NCI-H226 (cell line): ENCODE measurements at places on chromosomes 16 and 17.

DNA sequence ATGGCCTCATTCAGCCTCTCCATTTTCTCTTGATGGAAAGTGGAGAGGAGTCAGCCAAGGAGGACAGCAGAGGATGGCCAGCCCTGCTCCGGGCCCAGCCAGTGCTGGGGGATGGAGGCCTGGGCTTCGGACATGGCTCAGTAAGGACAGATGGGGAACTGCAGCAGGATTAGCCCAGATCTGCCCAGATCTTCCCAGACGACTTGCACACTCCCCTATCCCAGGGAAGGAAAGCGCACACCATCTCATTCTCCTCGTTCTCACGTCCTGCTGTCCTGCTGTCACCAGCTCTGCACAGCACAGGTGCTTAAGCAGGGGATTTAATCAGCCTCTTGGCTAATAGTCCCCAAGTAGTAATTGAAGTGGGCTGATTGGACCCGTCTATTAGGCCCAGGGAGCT is 100.2 kb upstream of the SDK2 start:
- DNase-seq = no peak

DNA sequence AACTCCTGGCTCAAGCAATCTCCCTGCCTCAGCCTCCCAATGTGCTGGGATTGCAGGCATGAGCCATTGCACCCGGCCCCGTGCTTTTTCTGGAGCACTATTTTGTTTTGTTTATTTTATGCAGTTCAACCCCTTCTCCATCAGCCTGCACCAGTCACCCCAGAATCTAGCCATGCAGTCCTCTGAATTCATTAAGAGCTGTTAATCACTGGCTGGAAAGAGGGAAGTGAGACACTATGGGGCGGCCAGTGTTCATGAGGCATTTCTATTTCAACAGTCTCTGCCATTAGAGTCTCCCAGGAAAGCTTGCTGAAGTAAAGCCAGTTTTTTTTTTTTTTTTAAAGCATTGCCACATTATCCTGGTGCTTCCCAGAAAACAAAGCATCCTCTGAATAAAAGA is 1.7 kb downstream of the VWA3A start:
- no peak for DNase-seq

DNA sequence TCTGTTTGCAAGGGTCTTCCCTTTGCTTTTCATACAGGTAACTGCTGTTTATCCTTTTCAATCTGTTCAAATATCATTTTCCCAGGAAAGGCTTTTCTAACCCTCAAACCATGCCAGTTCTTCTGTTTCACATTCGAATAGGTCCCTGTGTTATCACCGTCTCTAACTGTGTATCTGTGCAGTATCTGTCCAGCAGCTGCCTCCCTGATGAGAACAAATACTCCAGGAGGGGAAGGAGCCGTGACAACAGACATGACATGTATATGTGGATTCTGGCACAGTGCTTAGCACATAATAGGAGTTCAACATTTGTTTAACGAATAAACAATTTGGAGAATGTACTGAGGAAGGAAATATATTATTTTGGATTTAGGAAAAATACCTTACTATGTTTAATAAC is 95.7 kb downstream of the STX8 start:
- no peak for DNase-seq

- DNase-seq = no peak
Observed at GRCh38 chr17:72388765-72389473, 268.1 kb downstream of the SOX9 start.

DNA sequence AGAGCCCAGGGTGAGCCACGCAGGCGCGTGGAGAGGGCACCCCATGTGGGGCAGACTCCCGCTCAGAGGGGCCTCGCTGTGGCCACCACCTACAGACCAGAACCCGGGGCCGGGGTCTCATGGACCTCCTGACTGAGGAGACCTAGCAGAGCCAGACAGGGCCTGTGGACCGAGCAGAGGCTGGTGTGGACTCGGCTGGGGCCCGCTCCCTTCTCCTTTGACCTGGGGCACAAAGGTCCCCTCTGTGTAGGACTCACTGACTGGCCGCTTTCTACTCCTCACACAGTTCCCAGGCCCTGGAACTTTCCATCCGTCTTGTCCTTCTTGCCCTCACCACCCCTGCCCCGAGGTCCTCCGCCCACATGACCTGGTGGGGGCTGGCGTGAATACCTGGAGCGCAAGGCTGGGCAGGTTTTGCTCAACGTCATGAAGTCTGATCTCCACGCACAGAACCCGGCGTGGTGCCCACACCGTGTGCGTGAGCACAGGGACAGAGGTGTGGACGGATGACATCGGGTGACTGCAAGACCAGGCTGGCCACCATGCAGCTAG is 44.7 kb upstream of the ACSF3 start:
- DNase-seq = no peak

GRCh38 chr17:75827308-75828075 is 16.7 kb downstream of the UNC13D start:
- no peak for DNase-seq

- DNase-seq = no peak
Observed at GRCh38 chr16:4892361-4893102, 44.4 kb downstream of the PPL start.

- DNase-seq = no peak
Observed at GRCh38 chr16:67082891-67083290, 26.9 kb upstream of the PHAF1 start.

DNA sequence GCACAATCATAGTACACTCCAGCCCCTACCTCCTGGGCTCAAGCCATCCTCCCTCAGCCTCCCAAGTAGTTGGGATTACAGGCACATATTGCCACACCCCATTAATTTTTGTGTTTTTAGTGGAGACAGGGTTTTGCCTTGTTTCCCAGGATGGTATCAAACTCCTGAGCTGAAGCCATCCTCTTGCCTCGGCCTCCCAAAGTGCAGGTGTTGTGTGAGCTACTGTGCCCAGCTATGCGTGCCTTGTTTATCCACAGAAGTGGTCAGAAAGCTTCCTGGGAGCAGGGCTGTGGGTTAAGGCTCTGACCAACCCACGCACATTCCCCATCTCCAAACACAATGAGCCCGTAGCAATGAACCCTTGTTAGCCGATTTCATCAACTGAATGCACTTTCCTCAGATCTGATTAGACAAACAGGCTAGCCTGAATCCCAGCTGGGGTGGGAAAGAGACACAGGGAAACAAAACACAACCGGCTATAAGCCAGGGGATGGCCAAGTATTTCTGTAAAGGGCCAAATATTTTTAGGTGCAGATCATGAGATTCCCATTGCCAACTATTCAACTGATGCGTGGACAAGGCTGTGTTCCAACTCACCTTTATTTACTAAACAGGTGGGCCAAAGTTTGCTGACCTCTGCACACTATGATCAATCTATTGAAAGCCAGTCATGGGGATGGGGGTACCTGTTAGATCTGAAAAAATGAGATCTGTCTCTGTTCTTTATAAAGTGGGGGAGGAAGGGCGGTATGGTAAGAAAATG is 193.6 kb downstream of the CPPED1 start:
- DNase-seq = peak; percentile 81

GRCh38 chr17:7709031-7709430 is 4.0 kb downstream of the EFNB3 start:
- DNase-seq = no peak

GRCh38 chr17:81443269-81443668 is 48.0 kb downstream of the BAHCC1 start:
- no peak for DNase-seq

- DNase-seq = no peak
Observed at GRCh38 chr17:49787884-49788477, 500 bp upstream of the KAT7 start.

GRCh38 chr17:19242926-19243325 is 5.8 kb downstream of the EPN2 start:
- no peak for DNase-seq

GRCh38 chr17:75361996-75362395 is 43.5 kb downstream of the GRB2 start:
- DNase-seq = no peak

DNA sequence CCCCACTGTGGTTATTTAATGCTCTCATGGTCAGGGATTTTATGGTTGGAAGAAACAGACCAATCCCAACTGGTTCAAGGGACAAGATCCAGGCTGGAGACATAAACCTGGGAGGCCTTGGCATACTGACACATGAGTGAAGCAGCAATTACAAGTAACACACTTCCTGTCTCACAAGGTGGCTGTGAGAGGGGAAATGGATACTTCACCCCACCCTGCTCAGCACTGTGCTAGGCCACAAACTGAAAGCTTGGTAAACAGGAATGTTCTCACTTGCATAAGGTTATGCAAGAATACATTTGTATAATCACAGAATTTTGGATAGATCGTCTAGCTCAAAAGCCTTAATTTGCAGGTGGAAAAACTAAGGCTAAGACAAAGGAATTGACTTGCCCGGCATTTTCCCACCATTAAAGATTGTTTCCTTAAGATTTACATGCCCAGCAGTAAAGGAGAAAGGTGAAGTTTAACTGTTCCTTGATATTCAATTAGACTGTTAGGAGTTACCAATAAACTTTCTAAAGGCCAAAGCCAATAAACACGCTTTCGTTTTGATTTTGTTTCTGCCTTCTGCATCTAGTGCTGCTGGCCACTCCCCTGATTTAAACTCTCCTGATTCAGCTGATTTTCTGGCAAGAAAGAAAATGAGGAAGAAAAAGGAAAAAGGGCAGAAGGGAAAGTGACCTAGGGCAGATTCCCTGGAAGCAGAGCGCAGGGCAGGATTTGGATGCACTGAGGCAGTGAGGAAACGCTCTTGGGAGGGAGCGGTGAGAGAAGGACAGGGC is 215.6 kb upstream of the CDH5 start:
- no peak for DNase-seq

GRCh38 chr17:19386974-19387920 is at the start of gene MFAP4:
MFAP4 (minus strand) TSS chr17:19387190; CDS start chr17:19387155, 35 bp downstream.
- no peak for DNase-seq

DNA sequence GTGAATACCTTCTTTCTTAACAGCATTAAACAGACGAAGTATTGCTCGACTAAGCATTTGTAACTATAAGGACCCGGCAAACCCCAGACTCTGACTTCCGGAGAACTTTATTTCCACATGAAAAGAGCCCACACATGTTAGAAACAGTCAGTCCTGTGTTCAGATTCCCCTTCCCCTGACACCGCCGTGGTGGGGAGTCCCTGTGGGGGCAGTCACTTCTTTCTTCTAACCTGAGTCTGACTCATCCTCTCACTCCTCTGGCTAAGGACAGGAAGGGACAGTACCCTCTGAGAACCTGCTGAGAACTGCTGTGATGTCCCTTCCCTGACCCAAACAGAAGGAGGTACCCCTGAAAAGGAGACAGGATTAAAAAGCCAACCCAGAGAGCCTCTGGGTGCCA is 165.1 kb downstream of the XYLT1 start:
- DNase-seq = no peak

DNA sequence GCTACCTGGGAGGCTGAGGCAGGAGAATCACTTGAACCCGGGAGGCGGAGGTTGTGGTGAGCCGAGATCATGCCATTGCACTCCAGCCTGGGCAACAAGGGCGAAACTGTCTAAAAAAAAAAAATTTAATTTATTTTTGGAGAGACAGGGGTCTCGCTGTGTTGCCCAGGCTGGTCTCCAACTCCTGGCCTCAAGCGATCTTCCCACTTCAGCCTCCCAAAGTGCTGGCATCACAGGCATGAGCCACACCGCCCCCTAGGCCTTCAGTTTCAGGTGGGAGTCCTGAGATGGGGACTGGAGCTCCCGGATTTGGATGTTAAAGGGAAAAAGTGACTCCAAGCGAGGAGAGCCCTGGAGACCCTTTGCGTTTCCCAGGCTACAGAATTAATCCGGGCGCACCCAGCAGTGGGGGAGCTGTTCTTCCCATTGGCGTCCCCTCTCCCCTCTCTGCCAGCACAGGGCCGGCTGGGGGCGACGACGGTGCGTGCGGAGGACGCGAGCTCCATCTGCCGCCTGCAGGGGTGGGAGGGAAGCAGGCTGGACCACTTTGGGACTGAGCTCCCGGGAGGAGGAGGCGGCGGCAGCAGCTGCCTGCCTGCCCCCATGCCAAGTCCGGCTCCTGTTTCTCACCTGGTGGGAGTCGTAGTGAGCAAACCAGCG is 49.3 kb upstream of the USP7 start:
- no peak for DNase-seq

DNA sequence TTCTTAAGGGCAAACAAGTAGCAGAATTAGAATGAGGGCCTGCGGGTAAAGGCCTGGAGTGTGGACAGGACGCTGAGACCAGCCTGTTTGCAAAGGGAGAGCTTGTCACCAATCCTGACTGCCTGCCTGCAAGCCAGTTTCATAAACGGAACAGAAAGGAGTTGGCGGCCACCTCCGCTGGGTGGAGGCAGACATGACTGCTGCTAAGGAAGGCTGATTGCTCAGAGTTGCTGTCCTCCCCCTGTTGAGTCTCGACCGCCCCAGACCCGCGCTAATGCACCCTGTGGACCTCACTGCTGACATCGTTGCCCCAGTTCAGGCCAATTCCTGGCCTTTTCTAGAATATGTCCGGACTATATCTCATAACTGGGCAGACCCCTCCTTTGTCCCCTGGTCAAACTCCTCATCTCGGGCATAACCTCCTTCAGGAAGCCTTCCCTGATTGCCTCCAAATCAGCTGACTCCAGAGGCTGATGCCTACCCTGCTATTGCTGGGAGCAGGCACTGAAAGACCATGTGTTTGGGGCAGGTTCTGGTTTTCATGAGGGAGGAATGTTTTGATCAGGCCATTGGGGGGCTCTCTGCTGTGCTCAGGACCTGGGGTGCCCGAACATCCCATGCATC is 153.0 kb upstream of the CIBAR2 start:
- no peak for DNase-seq

DNA sequence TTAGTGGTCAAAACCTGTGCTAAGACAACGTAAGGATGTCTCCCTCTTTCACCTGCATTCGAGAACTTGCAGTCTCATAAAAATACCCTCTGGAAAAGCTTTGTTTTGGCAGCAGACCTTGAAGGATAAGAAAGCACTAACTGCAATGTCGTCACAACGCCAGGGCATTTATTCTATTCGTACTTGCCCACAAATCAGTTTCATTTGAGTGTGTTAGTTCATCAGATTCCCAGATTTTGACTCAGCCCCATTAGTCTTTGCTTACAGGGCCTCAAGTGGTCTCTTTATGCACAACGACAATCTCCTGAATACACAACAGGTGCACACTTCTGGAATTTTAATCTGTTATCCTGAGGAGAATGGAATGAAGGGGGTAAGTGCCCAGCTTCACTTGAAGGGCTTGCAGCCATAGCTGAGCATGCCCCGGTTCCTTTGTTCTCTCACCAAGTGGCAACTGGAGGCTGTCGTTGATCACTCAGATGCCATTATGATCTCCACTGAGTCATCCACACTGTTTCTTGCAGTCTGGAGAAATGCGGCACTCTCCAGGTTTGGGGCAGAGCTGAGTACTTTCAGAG is 58.8 kb downstream of the CLEC19A start:
- DNase-seq = no peak

DNA sequence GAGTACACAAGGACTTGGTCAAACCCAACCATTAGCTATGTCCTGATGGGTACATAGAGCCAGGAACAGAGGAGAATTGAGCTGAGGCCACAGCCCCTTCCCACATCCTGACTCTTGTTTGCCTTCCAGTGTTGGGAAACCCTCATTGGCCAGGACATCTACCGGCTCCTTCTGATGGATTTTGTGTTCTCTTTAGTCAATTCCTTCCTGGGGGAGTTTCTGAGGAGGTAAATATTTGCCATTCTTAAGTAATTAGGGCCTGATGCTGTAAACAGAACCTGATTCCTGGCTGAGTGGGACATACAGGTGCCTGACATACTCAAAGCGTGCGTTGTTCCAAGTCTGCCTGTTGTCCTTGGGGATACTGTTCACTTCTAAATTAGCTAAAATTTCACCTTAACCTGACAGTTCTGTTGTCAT is 42.6 kb downstream of the GDE1 start:
- DNase-seq = no peak
